Activated CD4-positive, alpha-beta T cell treated with anti-CD3 and anti-CD28 coated beads for 4 hours (primary cell): ENCODE measurements at places on chromosomes 6 and 20.

GRCh38 chr6:71289039-71289801, 609 bp downstream of the OGFRL1 start:
- DNase-seq: no peak

GRCh38 chr20:2172305-2173175, 70.9 kb downstream of the STK35 start:
- DNase-seq: peak; percentile 59

DNA sequence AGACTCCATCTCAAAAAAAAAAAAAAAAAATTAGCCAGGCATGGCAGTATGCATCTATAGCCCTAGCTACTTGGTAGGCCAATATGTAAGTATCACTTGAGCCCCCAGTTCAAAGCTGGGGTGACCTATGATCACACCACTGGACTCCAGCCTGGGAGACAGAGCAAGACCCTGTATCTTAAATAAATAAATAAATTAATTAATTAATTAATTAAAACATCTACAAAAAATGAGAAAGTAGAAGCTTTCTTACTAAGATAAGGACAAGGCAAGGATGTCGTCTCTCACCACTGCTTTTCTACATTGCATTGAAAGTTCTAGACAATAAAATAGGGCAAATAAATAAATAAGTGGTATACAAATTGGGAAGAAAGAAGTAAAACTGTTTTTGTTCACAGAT, 134.3 kb upstream of the CARMIL1 start:
- DNase-seq: no peak

GRCh38 chr20:32997431-32997830, 6.8 kb downstream of the SUN5 start:
- DNase-seq: no peak

DNA sequence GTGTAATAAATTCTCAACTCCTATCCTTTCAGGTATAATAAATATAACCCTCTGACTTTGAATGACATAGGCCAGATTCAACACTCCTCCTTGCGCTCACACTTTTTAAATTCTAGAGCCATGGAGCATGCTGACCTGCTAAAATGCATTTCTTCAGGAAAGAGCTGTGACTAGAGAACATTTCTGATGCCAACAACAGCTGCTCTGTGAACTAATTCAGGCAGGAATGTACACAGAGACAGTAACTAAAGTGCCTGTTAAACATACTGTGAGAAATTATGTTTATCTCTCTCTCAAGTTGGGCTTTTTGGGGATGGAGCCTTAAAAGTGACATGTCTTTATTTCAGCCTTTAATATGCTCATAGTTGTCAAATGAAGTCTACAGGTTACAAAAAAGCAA, 8.3 kb downstream of the NHSL1 start:
- DNase-seq: no peak

- no peak for DNase-seq
These were observed 42.3 kb downstream of the TMC2 start for GRCh38 chr20:2578475-2579192.

GRCh38 chr20:63900413-63900812, 5.5 kb downstream of the DNAJC5 start:
- DNase-seq: no peak

GRCh38 chr20:34522969-34523871, 7.0 kb downstream of the DYNLRB1 start:
- DNase-seq: peak; percentile 52

GRCh38 chr6:167302796-167303195, 11.7 kb downstream of the UNC93A start:
- no peak for DNase-seq

- no peak for DNase-seq
These were observed 15.4 kb downstream of the LINC00237 start for GRCh38 chr20:21090721-21091120.
